ENCODE measurements at places on chromosomes 1 and 21.

GRCh38 chr21:32592929-32593502 lies 7.7 kb upstream of the TCP10L start:
- DNase-seq: no peak

DNA sequence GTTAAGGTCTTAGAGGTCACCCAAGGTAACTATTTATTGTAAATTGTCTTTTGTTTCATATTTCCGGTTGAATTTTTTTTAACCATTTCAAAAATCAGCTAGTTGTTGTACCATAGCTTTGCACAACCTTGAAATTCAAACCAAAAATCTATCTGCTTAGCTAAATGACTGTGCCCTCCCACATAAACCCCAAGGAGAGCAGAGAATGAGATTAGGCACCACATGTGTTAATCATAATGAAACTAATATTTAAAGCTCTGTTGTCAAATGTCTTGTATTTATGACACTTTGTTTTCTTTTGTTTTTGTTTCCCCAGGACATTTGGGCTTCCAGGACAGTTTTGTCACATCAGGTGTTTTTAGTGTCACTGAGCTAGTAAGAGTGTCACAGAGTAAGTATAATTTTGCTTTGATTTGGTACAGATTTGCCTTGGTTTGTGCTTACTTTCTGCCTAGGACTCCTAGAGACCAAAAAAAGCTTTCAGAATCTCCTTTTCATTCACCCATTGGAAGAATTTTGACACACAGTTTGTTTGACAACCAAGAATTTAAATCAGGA lies 249.9 kb downstream of the NFIA start:
- no peak for DNase-seq

DNA sequence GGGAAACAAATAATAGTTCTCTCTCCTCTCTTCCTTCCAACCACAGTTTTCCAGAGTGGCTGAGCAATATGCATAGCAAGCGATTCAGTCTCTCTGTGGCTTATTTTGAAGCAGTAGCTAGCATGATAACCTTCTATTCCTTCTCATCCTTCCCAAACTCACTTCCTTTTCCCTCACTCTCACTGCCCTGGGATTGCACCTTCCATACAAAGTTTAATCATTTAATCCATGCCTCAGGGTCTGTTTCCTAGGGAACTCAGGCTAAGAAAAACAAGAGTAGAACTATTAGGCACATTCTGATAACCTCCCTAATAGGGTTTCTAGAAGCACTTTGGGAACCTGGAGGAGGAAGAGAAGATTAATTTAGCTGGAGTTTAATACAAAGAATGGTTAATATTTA lies 97.7 kb upstream of the S1PR1 start:
- no peak for DNase-seq

- DNase-seq: no peak
These were observed 21.8 kb downstream of the RSPH1 start for GRCh38 chr21:42474043-42474831.

DNA sequence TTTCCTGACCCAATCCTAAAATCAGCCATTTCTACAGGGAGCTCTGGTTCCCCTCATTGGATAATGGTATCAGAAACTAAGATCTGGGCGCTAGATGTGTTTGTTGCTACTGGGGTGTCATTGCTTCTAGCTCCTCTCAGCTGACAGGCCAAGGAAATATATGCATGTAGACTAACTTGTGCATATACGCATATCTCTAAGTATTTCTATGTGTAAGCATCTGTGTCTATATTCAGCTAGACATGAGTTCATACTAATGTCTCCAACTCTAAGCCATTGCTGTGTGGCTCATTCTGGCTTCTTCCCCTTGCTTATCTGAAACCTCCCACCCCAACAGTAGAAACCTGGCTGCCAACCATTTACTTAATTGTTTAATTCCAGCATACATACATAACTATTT lies 130.3 kb upstream of the MAGI3 start:
- DNase-seq: no peak

- no peak for DNase-seq
These were observed 1.1 kb downstream of the TSPAN2 start for GRCh38 chr1:115088115-115088778.

DNA sequence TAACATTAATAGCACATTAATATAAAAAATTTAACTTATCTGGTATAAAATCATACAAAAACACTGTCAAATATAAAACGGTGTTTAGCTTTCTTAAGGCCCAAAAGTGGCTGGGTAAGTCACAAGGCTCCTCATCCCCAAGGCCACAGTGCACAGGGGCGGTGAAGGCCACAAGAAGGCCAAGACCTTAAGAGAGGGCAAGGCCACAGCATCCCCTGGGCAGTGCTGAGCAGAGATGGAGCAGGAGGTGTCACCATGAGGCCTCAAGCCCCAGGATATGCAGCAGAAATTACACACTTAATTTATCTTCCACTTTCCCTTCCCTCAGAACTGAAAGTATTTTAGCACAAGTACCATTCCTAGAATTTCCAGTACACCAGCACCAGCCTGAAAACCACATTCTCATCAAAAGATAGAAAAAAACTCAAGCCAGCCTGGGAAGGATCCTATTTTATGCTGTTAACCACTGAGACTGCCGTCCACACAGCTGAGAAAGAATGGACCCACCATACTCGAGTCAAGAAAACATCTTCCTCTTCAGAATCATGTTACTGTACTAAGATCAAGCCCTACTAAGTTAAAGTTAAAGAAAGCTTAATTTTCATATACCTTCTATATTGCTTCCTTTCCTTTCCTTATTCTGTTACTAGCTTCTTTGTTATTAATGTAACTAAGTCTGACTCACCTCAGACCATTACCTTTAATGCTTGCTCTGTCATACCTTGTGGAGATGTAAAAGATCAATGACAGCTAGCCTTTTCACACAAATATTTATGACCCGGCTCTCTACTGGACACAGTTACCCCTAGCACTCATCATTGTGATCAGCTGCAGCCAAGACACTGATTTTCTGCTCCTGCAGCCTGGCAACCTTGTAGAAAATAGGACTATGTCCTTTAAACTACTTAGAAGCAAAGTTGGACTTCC lies 26.4 kb upstream of the FMO1 start:
- no peak for DNase-seq

DNA sequence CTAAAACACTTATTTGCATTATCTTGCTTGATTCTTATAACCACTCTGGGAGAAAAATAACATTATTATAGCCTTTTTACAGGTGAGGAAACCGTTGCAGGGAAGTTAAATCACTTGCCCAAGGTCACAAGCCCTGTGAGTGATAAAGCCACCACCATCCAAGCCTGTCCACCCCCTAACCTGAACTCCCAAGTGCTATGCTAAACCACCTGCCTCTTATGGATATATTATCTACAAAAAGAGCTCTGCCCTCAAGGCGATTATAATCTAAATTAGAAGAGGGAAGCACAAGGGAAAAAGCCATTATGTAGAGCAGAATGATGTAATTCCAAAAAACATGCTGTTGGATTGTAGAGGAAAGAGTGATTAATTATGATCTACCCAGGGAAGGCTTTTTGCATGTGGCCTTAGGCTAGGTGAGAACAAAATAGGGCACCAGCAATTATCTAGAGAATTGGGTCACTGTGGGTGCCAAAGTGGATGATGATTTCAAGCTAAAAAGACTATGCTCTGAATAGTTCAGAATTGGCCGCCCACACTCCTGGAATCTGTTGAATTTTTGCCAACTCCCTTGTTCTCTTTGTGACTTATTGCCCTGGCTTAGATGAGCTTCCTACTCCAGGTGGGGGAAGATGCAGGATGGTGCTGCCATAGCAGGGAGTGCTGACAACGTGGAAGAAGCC lies 205.3 kb downstream of the FGGY start:
- DNase-seq: no peak

DNA sequence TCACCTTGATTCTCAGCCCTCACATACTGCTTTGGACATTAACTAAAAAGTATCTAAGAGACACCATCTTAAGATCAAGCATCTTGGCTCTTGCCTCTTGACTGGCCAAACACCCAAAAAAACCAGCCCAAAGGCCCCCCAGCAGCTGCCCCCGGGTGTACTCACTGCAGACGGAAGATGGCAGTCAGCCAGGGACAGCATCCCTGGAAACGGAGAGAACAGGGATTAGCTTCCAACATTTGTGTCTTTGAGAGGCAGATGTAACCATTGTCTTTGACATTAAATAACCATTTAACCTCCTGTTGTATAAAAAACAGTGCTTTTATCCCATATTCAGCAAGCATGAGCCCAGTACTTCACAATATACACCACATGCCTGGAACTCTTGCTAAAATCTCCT lies 11.3 kb downstream of the TMEM63A start:
- DNase-seq: no peak

DNA sequence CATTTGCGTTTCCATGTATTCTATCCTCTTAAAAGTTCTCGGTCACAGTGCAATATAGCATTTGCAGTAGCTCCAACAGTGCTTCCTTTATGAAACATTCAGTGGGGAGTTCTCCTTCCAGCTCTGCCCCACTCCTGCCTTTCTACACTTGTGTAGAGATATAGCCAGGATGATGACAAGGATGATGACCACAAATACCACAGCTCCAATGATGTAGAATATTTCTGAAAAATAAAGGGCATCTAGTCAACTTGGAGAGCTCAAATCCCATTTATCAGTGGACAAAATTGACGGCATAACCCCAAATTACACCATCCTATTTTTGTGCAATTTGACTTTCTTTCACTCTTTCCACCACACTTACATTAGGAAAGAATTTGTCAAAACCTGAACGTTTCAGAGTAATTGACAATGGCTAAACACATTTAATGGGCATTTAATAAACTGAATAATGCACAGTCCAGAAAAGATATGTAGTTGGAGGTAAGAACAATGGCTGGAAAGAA lies 11.1 kb downstream of the F3 start:
- DNase-seq: no peak

GRCh38 chr1:24374891-24375786 lies 38.4 kb downstream of the STPG1 start:
- DNase-seq: no peak

DNA sequence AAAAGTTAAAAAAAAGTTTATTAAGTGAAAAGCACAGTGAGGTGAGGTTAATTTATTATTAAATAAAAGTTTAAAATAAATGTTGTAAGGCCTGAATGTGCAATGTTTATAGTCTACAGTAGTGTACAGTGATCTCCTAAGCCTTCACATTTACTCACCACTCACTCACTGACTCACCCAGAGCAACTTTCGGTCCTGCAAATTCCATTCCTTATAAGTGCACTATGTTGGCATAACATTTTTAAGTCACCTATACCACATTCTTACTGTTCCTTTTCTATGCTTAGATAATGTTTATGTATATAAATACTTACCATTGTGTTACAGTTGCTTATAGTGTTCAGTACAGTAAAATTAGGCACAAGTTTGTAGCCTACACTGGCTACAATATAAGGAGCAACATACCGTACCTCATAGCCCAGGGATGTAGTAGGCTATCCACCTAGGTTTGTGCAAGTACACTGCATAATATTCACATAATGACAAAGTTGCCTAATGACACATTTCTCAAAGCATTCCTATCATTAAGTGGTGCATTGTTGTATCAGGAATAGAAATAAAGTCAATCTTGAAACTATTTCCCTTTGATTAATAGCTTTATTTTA lies 426.5 kb upstream of the BRINP3 start:
- DNase-seq: no peak

GRCh38 chr1:88890791-88891317 lies 513 bp downstream of the GTF2B start:
- no peak for DNase-seq

- DNase-seq: no peak
These were observed 87.9 kb downstream of the VAV3 start for GRCh38 chr1:107877092-107877491.

- no peak for DNase-seq
These were observed 36.7 kb upstream of the RASAL2 start for GRCh38 chr1:178057141-178057765.

DNA sequence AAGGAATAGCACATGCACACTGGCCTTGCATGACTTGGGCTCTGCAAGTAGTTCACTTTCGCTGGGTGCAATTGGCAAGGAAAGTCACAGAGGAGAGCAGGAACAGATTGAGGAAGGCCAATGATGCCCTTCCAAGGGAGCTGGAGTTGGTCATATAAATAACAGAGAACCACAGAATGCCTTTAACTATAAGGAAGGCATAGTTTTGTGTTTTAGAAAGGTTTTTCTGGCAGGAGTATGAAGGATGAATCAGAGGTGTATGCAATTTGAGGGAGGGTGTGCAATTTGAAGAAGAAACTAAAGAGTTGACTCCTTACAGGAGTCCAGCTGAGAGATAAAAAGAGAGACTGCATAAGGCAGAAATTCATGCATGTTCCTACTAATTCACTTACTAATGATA lies 112.1 kb downstream of the PHTF1 start:
- DNase-seq: no peak

GRCh38 chr1:59523745-59524450 lies 227.0 kb downstream of the FGGY start:
- DNase-seq: no peak

- no peak for DNase-seq
These were observed 202.3 kb upstream of the BRINP3 start for GRCh38 chr1:190679983-190680382.

GRCh38 chr1:2251363-2251762 lies 23.2 kb downstream of the SKI start:
- DNase-seq: no peak

DNA sequence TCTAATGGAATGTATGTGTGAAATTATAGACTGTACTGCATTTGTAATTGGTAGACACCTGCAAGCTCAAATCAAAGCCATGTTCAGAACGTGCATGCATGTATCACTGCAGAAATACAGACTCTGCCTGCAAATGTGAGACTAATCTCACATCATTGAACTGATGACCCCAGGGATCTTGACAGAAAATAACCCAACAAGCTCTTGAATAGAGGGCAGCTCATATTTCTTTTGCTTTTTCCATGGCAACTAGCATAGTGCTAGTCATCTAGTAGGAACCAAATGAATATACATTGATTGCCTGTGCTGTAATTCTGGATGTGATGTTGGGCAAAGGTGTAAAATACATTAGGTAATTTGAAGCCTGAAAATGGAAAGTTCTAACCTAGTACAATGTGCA lies 62.4 kb downstream of the PTPRC start:
- no peak for DNase-seq

DNA sequence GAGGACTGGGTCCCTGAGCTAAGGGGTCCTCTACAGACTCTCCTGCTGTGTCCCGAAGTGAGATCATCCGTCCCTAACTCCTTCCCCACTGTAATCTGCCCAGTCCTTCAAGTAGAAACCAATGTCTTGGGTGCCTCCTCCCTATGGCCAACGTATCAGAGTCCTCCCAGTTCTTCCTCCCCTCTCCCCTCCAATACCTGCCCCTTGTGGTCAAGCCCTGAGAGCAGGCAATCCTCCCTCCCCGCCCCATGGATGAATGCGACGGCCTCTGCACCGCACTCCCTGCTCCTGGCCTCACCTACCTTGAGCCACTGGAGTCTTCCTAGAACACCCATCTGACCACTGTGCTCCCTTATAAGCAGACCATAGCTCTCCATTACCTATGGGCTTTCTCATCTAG lies 31.1 kb downstream of the HTR6 start:
- no peak for DNase-seq

GRCh38 chr1:225454733-225455132 lies 26.9 kb upstream of the LBR start:
- no peak for DNase-seq

GRCh38 chr1:55831759-55832158 lies 616.6 kb upstream of the USP24 start:
- no peak for DNase-seq

- DNase-seq: no peak
These were observed 3.8 kb downstream of the LEMD1 start for GRCh38 chr1:205417870-205418635.
